ENCODE measurements at places on chromosomes 3 and 15.

DNA sequence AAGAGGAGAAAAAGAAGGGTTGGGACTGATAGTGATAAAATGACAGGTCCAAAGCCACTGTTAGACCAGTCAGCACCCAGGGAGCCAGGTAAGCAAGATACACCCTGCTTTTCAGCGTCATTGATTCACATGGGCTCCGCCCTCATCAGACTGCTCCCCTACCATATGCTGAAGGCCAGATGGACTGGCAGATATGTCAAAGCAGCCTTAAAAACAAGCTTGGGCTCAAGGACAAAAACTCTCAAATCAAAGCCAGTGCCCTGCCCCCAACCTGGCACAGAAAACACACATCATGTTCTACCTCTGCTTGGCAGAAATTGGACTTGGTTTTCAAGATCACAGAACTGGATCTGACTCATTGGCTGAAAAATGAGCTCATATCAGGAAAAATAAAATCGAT, 33.4 kb downstream of the SH3BP5 start:
- DNase-seq: no peak

DNA sequence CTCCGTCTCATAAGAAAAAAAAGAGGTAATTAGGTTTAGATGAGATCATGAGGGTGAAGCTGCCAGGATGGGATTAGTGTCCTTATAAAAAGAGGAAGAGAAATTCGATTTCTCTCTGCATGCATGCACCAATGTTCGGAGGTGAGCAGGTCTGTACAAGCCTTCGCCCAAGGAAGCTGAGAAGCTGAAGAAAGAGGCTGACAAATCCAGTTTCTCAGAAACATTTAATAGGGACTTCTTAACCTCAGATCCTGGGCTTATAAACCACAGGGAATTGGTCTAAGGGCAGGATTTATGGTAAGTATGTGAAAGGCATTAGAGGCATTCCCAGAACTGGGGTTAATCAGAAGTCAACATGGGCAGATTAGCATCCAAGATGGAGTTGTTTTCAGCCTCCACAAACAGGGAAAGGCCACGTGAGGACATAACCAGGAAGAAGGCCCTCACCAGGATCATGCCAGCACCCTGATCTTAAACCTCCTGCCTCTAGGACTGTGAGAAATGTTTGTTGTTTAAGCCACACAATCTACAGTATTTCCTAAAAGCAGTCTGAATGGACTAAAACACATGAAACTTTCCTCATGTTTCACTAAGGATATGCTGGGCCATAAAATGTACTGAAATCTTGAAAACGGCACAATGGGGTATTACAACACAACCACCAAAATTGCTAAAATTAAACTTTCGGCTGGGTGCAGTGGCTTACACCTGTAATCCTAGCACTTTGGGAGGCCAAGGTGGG, 11.3 kb downstream of the SHISA5 start:
- no peak for DNase-seq

DNA sequence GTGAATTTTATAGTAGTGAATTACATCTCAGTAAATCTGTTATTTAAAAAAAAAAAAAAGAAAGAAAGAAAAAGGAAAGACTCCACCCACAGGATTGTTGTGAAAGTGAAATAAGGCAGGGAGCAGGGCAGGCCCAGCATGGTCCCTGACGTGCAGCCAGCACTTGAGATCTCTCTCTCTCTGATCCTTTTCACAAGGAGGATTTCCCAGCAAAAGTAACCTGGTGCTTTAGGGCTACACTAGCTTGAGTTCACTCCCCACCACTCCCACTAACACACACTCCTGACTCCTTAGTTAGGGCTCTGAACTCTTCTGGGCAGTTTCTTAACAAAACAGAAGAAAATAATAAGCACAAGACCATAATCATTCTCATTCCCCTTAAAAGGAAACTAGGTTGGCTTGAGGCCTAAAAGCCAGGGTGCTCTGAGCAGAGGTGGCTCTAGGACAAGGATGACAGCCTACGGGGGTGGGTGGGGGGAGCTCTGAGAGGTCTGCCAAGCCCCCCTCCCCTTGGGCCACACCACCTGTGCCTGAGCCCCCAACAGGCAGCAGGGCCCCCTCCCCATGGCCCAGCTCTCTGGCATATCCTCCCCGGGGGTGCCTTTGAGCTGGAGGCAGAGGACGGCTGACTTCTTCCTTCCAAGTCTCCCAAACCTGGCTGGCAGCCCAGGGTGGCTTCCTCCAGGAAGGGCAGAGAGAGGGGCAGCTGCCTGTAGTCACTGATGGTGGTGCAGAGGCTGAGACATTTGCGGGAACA, 856 bp downstream of the TMEM40 start:
- no peak for DNase-seq

DNA sequence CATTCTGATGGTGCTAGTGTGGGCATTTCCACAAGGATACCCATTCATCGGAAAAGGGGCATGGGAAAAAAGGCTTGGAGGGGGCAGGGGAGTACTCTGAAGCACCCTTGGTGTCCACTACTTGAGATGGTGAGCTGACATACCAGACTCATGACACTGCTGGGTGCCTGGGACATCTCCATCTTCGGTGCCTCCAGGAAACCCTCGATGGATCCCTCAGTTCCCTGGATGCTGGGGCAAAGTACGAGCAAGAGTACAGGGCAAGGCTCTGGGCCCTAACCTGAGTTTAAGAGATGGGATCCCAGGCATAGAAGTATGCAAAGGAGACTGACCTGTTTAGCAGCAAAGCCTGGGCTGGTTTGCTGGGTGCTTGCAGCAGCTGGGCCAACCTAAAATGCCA, 5.2 kb upstream of the IP6K1 start:
- no peak for DNase-seq

GRCh38 chr3:99484871-99485270, 153.5 kb upstream of the COL8A1 start:
- DNase-seq: no peak

- no peak for DNase-seq
Measured at GRCh38 chr3:156516284-156516683, 38.6 kb downstream of the SSR3 start.

Data from stimulated activated CD4-positive, alpha-beta T cell treated with anti-CD3 and anti-CD28 coated beads, Interleukin-2, amount 100 ng/mL, for 4 hours (primary cell).